ENCODE measurements at places on chromosomes 3 and 15. TPM values are rescaled to one million over a fixed set of nuclear protein-coding genes. Genes with fewer than 3 reads are reported as not detected.
A peak's percentile ranks its signal among the peaks of the same experiment; 100 is the strongest.

The SLC22A13 gene
- not detected for total RNA-seq

The GRK7 gene
- total RNA-seq = not detected

The MITF gene
- total RNA-seq = 68.3 TPM

The CCR1 gene
- total RNA-seq = 16.3 TPM

The FETUB gene
- not detected for total RNA-seq

The AMT gene
- 4.3 TPM for total RNA-seq

The NR2E3 gene
- not detected for total RNA-seq

The TMEM212 gene
- not detected for total RNA-seq

The IRAK2 gene
- total RNA-seq = 3.6 TPM

The SOX14 gene
- total RNA-seq = not detected

The PRSS50 gene
- 0.81 TPM for total RNA-seq

The CHAC1 gene
- total RNA-seq = 1.8 TPM

The ZNF80 gene
- not detected for total RNA-seq

The MYZAP gene
- total RNA-seq = 39.1 TPM

The CLEC3B gene
- total RNA-seq = 21.3 TPM

DNA sequence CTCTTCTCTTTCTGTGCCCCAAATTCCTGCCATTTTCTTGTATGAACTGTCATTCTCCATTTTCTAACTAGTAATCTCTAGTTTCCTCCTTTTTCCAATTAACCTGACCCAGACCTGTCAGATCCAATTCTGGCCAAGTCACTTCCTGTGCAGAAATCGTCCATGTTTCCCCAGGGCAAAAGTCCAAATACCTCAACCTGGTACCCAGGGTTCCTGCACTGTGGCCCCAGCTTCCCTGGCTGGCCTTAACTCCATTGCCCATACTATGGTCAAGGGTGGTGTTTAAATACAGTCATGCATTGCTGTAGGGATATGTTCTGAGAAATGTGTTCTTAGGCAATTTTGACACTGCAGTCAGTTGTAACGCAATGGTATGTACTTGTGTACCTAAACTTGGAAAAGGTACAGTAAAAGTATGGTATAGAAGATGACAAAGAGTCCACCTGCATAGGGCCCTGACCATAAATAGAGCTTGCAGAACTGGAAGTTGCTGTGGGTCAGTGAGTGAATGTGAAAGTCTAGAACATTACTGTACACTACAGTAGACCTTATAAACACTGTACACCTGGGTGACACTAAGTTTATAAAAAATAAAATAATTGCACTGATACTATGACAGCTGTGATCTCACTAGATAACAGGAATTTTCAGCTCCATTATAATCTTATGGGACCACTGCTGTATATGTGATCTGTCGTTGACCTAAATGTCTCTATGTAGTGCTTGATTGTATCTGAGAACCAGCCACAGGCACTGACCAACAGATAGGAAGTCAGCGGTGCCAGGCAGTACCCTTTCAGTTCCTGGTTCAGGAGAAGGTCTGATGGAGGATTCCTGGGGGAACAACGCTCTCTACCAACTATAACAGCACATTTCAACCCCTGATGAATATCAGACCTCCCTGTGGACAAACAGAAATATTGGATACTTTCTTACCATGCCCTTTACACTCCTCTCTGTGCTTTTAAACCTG, 336.1 kb upstream of the PROK2 start:
- no peak overlapping the region for H3K27ac ChIP-seq
- H3K27me3 ChIP-seq = no peaks in the 10 kb centered on the region
- H3K4me3 ChIP-seq = no peak overlapping the region
- DNase-seq = no peak

- H3K4me1 ChIP-seq = no peaks in the 10 kb centered on the region
- H3K4me3 ChIP-seq = no peak overlapping the region
- no peaks in the 10 kb centered on the region for H3K36me3 ChIP-seq
- no peak for DNase-seq
Observed at GRCh38 chr3:10534066-10534465, 28.7 kb upstream of the ATP2B2 start.

- H3K4me1 ChIP-seq = no peaks in the 10 kb centered on the region
- H3K36me3 ChIP-seq = no peaks in the 10 kb centered on the region
Observed at GRCh38 chr3:60355825-60356224, 895.4 kb downstream of the FHIT start.

DNA sequence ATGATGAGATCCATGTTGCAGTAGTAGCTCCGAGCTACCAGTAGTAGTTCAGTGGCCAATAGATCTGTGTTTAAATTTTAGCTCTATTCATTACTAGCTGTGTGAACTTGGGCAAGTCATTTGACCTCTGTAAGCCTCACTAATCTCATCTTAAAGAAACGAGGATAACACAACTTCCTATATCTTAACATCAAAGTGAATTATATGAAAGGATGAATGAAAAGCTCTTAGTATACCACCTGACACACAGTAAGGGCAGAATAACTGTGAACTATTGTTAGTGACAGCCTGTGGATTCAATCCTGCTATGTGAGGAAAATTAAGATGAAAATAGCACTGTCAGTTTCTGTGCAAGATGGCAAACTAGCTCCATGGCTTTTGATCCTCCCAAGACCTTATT, 114.5 kb upstream of the PHLDB2 start:
- no peak overlapping the region for H3K27ac ChIP-seq
- H3K27me3 ChIP-seq = no peaks in the 10 kb centered on the region
- DNase-seq = no peak
- H3K36me3 ChIP-seq = no peaks in the 10 kb centered on the region
- H3K4me1 ChIP-seq = peaks cover 13% of the 10 kb centered on the region

GRCh38 chr3:148861277-148861869, 3.7 kb upstream of the CPA3 start:
- H3K27ac ChIP-seq = no peak overlapping the region
- H3K4me1 ChIP-seq = no peaks in the 10 kb centered on the region
- H3K36me3 ChIP-seq = no peaks in the 10 kb centered on the region
- no peak overlapping the region for H3K4me3 ChIP-seq

- no peaks in the 10 kb centered on the region for H3K27me3 ChIP-seq
- H3K36me3 ChIP-seq = no peaks in the 10 kb centered on the region
- DNase-seq = no peak
Observed at GRCh38 chr3:30282154-30282696, 324.2 kb upstream of the TGFBR2 start.

DNA sequence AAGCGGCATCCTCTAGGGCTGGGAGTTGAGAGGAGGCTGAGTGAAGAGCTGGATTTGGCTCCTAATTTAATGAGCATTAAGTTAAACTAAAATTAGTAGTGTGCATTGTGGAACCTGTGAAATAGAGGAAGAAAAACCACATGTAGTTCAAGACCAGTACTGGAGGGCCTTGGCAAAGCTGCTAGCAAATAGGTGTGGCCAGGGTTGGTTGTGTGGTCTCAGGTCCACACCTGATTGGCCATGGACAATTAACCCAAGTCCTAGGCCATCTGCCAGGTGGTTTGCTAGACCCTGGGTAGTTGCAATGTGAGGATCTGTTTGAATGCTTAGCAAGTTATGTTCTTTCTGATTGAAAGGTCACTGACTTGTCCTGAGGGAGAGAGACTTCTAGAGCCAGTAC, 275.5 kb downstream of the PDCD6IP start:
- no peaks in the 10 kb centered on the region for H3K4me1 ChIP-seq
- H3K36me3 ChIP-seq = no peaks in the 10 kb centered on the region
- DNase-seq = no peak
- H3K4me3 ChIP-seq = no peak overlapping the region
- H3K27me3 ChIP-seq = no peaks in the 10 kb centered on the region

GRCh38 chr15:67006083-67007065, 59.0 kb upstream of the SMAD3 start:
- H3K27ac ChIP-seq = no peak overlapping the region
- no peak overlapping the region for H3K4me3 ChIP-seq
- H3K36me3 ChIP-seq = no peaks in the 10 kb centered on the region
- no peak for DNase-seq

GRCh38 chr3:130941793-130942192, 47.9 kb downstream of the ATP2C1 start:
- no peaks in the 10 kb centered on the region for H3K27me3 ChIP-seq
- DNase-seq = no peak
- peaks cover 55% of the 10 kb centered on the region for H3K36me3 ChIP-seq
- no peaks in the 10 kb centered on the region for H3K4me1 ChIP-seq
- H3K27ac ChIP-seq = no peak overlapping the region

- H3K27me3 ChIP-seq = no peaks in the 10 kb centered on the region
- no peaks in the 10 kb centered on the region for H3K36me3 ChIP-seq
- H3K4me3 ChIP-seq = no peak overlapping the region
- H3K4me1 ChIP-seq = no peaks in the 10 kb centered on the region
Observed at GRCh38 chr3:15654891-15655290, 53.3 kb downstream of the BTD start.

- H3K4me1 ChIP-seq = no peaks in the 10 kb centered on the region
- no peak for DNase-seq
- peak overlapping the region; percentile 76 for H3K4me3 ChIP-seq
- H3K27ac ChIP-seq = peak overlapping the region; percentile 98
Observed at GRCh38 chr15:68278595-68279405, 1.3 kb downstream of the FEM1B start.

GRCh38 chr3:9617056-9617455, 32.2 kb upstream of the MTMR14 start:
- H3K27ac ChIP-seq = no peak overlapping the region
- no peaks in the 10 kb centered on the region for H3K4me1 ChIP-seq
- no peak overlapping the region for H3K4me3 ChIP-seq
- no peaks in the 10 kb centered on the region for H3K36me3 ChIP-seq

GRCh38 chr3:10937141-10937825, 55.3 kb upstream of the SLC6A1 start:
- H3K36me3 ChIP-seq = no peaks in the 10 kb centered on the region
- H3K4me1 ChIP-seq = no peaks in the 10 kb centered on the region
- H3K27me3 ChIP-seq = no peaks in the 10 kb centered on the region
- no peak overlapping the region for H3K4me3 ChIP-seq
- DNase-seq = peak; percentile 48
- no peak overlapping the region for H3K27ac ChIP-seq

DNA sequence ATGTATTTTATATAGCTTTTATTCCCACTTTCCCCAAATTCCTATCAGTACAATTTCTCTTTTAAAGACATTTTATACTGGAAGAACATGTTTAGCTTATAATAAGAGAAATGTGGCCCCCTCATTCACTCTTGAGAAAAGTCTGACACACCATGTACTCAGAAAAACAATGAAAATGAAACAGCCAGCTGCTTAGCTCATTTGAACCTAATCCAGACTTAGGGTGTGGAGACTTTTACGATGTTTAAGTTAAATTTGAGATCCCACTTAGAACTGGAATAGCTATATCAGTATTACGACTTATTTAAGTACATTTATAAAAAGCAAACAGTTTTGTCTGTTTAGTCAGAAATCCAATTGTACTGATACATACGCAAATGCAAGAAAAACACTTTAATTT, 252.3 kb upstream of the ARRDC4 start:
- H3K36me3 ChIP-seq = no peaks in the 10 kb centered on the region
- no peaks in the 10 kb centered on the region for H3K4me1 ChIP-seq
- no peak overlapping the region for H3K27ac ChIP-seq
- no peak for DNase-seq
- H3K4me3 ChIP-seq = no peak overlapping the region

GRCh38 chr3:100993309-100993708, at the start of gene ABI3BP:
ABI3BP (minus strand) TSS chr3:100993421; CDS start chr3:100993384, 37 bp downstream.
- H3K27ac ChIP-seq = peak within 1 kb of the TSS; percentile 80
- H3K27me3 ChIP-seq = no peaks in the 10 kb centered on the region
- no peaks in the 10 kb centered on the region for H3K36me3 ChIP-seq
- peak; percentile 93 for DNase-seq

DNA sequence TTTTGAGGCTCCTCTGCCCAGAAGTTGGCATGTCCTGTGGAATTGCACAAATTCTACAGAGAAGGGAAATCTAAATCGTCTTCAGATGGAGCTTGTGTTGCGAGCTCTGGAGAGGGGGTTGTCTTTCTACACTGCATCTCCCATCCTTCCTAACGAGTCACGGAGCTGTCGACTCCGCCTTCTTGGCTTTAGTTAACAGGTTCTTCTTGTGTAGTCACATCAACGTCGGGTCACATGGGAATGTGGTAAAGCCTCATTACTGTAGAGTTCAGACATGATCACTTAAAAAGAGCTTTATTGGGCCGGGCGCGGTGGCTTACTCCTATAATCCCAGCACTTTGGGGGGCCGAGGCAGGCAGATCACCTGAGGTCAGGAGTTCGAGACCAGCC, 60.0 kb downstream of the DNASE1L3 start:
- H3K27ac ChIP-seq = peak overlapping the region; percentile 37
- peaks cover 8% of the 10 kb centered on the region for H3K4me1 ChIP-seq
- no peak for DNase-seq
- H3K4me3 ChIP-seq = no peak overlapping the region

- no peak overlapping the region for H3K4me3 ChIP-seq
- no peaks in the 10 kb centered on the region for H3K36me3 ChIP-seq
- no peaks in the 10 kb centered on the region for H3K27me3 ChIP-seq
- no peak overlapping the region for H3K27ac ChIP-seq
- H3K4me1 ChIP-seq = no peaks in the 10 kb centered on the region
- no peak for DNase-seq
Observed at GRCh38 chr15:81950841-81951414, 94.9 kb downstream of the MEX3B start.

GRCh38 chr15:74785194-74786032, 3.5 kb downstream of the CSK start:
- peak; percentile 46 for DNase-seq
- no peaks in the 10 kb centered on the region for H3K4me1 ChIP-seq
- H3K27me3 ChIP-seq = no peaks in the 10 kb centered on the region
- no peak overlapping the region for H3K4me3 ChIP-seq

DNA sequence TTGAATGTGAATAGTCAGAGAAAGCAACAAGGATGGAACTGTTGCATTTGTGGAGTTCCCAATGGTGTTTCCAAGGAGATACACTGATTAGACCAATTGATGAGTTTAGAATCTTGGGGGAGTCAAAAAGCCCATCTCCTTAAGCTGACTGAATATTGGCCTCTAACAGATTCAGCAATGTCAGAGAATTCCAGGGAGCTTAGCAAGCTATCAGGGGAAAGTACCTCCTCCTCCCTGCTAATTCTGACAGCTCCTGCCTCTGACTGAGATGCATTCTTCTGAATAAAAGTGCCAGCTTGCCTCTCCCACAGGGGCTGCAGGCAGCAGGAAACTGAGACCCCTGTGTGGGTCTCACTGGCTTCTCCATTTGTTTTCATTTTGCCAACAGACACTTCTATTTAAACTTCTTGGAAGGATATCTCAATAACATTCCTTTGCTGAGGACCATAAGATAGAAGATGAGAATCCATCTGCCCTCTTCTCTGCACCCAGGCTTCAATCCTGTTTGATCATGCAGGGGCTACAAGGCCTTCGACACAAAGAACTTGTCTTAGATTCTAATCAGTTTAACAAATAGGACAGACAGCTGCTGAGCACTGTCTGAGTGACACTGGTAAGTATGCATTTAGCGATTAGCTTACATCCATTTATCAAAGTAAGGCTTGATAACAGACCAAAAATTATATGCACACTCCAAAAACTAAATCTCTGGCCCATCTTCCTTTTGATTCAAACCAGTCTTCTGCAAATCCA, 1080.8 kb downstream of the TUSC7 start:
- DNase-seq = no peak
- no peak overlapping the region for H3K27ac ChIP-seq
- H3K4me1 ChIP-seq = no peaks in the 10 kb centered on the region

- no peak overlapping the region for H3K27ac ChIP-seq
- DNase-seq = no peak
- no peaks in the 10 kb centered on the region for H3K36me3 ChIP-seq
- H3K27me3 ChIP-seq = no peaks in the 10 kb centered on the region
- peaks cover 27% of the 10 kb centered on the region for H3K4me1 ChIP-seq
Observed at GRCh38 chr3:194756460-194756779, 70.7 kb downstream of the FAM43A start.

Data from sigmoid colon (tissue), 7 donors.